ENCODE measurements at places on chromosomes 3 and 15. TPM values are rescaled to one million over a fixed set of nuclear protein-coding genes. Genes with fewer than 3 reads are reported as not detected.

DNA sequence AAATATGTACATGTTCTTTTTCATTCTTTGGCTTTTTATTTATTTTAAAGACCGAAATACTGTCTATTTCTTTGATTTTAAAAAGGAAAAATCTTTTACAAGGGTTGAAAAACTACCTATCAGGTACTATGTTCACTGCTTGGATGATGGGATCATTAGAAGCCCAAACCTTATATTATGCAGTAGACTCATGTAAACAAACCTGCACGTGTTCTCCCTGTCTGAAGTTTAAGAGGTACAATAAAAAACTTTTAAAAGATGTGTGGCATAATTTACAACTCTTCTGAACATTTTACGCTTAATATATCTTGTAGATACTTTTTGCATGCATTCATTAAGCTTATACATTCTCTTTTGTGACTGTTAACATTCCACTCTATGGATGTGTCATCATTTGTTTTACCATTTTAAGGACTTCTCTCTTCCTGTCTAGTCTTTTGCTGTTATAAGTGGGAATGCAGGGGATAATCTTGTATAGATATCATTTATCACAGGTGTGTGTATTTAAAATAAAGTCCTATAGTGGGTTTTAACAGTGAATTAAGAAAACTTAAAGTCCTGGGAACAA, 6.2 kb downstream of the MGA start:
- H3K36me3 ChIP-seq: no peaks in the 10 kb centered on the region
- no peaks in the 10 kb centered on the region for H3K27me3 ChIP-seq
- no peak for DNase-seq
- no peak overlapping the region for H3K27ac ChIP-seq
- H3K4me3 ChIP-seq: no peak overlapping the region

DNA sequence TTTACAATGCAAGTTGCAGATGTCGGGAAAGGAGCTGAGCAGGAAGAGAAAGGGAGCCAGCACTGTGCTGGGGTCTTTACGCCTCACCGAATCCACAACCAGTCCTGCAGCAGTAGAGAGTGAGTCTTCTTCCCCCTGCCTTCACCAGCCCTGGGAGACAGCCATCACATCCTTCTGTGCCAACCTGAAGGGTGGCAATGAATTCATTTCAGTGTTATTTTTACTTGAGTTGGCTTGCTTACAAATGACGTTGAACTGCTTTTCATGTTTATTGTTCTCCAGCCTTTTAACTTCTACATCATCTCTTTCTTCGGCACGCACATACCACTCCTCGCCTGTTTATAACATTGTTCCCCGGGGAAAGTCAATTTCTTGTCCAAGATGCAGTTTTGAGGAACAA, 77.1 kb downstream of the TRIM42 start:
- H3K36me3 ChIP-seq: no peaks in the 10 kb centered on the region
- H3K27ac ChIP-seq: no peak overlapping the region
- H3K4me1 ChIP-seq: no peaks in the 10 kb centered on the region
- H3K4me3 ChIP-seq: no peak overlapping the region
- no peak for DNase-seq

DNA sequence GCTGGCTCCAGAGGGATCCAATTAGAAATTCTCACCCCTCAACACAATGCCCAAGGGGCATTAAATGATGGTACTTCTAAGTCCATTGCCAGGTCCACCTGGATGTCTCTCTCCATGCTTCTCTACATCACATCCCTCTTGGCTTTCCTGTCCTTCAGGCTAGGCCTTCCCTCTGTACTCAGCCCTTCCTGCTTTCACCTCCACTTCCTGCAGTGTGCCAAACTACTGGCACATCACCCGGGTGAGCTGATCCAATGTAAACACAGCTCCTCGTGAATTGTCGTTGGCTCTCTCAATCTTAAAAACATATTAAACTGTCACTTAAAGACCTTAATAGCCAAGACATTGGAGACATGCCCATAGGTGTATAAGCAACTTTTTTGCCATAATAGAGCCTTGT, 4.0 kb downstream of the LMCD1 start:
- H3K36me3 ChIP-seq: no peaks in the 10 kb centered on the region
- peak overlapping the region; percentile 79 for H3K27ac ChIP-seq
- DNase-seq: no peak
- no peak overlapping the region for H3K4me3 ChIP-seq

GRCh38 chr15:44096596-44096995, 98.5 kb downstream of the FRMD5 start:
- no peaks in the 10 kb centered on the region for H3K4me1 ChIP-seq
- no peaks in the 10 kb centered on the region for H3K36me3 ChIP-seq
- no peak for DNase-seq
- no peak overlapping the region for H3K4me3 ChIP-seq

DNA sequence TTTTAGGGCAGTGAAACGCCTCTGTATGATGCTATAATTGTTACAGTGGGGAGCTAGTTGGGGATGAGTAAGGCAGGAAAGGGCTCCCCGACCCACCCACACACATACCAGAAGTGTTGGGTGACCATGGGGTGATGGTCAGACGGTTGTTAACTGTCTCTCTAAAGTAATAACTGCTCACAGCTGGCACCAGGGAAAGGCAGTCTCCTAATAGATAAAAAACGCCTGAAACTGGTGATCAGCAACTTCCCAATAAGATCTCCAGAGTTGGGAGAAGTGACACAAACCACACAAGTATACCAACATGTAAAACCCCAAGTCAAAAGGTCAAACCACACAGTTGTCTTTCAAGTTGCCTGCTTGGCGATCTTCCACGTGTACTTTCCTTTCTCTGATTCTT, 346.5 kb upstream of the CNTN4 start:
- H3K4me1 ChIP-seq: no peaks in the 10 kb centered on the region
- H3K4me3 ChIP-seq: no peak overlapping the region
- H3K27me3 ChIP-seq: no peaks in the 10 kb centered on the region

DNA sequence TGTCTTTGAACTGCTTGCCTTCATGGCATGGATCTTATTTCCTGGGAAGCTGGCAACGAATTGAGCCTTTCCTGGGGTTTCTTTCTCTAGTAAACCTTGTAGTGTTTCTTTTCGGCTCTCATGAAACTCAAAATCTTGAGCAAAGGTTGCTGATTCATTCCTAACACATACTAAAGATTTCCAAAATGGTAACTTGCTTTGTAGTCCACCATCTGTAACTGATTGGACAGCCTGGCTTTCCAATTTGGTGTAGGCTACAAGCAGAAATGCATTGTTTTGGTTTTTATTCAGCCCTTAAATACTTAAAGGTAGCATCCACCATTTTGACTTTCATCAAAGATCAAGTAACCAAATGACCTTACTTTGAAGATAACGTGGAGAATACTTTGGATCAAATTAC, 38.1 kb downstream of the LRTM1 start:
- no peaks in the 10 kb centered on the region for H3K36me3 ChIP-seq
- no peak overlapping the region for H3K4me3 ChIP-seq
- no peak for DNase-seq
- no peak overlapping the region for H3K27ac ChIP-seq

- H3K4me3 ChIP-seq: no peak overlapping the region
- DNase-seq: no peak
- H3K27ac ChIP-seq: no peak overlapping the region
- no peaks in the 10 kb centered on the region for H3K27me3 ChIP-seq
These were observed 1031.7 kb upstream of the CFAP20DC start for GRCh38 chr3:60081381-60082095.

GRCh38 chr15:83010709-83011270, 649 bp downstream of the C15orf40 start:
- peaks cover 20% of the 10 kb centered on the region for H3K4me1 ChIP-seq
- H3K4me3 ChIP-seq: peak overlapping the region; percentile 99
- no peak for DNase-seq
- peaks cover 31% of the 10 kb centered on the region for H3K36me3 ChIP-seq

GRCh38 chr3:134852132-134852531, 57.1 kb downstream of the EPHB1 start:
- H3K4me3 ChIP-seq: no peak overlapping the region
- no peaks in the 10 kb centered on the region for H3K4me1 ChIP-seq
- H3K36me3 ChIP-seq: no peaks in the 10 kb centered on the region
- DNase-seq: no peak

Gene ZKSCAN7
- 2.9 TPM for total RNA-seq

Gene CADM2
- 1.4 TPM for total RNA-seq

Gene C3orf62
- total RNA-seq: 7.2 TPM

Gene VIPR1
- 577 TPM for total RNA-seq

Gene GOLGA8J
- not detected for total RNA-seq

Gene SPESP1
- total RNA-seq: not detected

Gene WNT5A
- 29.3 TPM for total RNA-seq

Gene DNAH12
- total RNA-seq: 0.94 TPM

Gene CYP8B1
- 0.13 TPM for total RNA-seq

Gene CDHR4
- total RNA-seq: 6.0 TPM

Measured in upper lobe of left lung (tissue), 6 donors.